CD4-positive, alpha-beta T cell (primary cell): ENCODE measurements at places on chromosomes 5 and 9.

DNA sequence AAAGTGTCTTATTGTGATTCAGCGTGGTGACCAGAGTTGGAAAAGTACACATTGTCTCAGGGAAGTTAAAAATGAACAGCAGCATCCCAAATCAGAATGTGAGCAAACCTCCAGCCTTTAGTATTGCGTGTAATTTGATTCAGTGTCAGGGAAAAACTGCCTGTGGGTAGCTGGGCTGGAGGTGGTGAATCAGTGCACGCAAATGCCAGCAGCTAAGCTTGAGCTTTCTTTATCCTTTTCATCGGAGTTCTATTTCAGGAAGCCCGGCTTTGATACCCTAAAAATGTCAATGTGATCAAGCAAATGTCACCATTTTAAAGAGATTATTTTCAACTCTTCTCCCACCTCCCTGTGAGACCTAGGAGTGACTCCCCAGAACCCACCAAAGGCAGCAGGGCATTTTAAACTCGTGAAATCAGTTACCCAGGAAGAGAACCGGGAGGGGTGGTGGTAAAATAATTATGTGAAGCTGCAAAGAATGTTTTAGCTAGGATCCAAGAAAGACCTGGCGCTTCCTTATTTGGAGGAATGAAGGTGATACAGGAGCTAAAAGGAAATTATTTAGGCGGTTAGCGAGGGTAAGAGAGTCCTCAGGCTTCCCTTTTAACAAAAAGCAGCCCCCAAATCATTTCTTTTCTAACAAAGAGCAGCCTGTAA lies 25.7 kb upstream of the C5orf47 start:
- H3K4me1 ChIP-seq, result peaks cover 13% of the 10 kb centered on the region
- DNase-seq, result no peak
- no peak overlapping the region for H3K4me3 ChIP-seq
- no peaks in the 10 kb centered on the region for H3K27me3 ChIP-seq
- no peaks in the 10 kb centered on the region for H3K36me3 ChIP-seq

DNA sequence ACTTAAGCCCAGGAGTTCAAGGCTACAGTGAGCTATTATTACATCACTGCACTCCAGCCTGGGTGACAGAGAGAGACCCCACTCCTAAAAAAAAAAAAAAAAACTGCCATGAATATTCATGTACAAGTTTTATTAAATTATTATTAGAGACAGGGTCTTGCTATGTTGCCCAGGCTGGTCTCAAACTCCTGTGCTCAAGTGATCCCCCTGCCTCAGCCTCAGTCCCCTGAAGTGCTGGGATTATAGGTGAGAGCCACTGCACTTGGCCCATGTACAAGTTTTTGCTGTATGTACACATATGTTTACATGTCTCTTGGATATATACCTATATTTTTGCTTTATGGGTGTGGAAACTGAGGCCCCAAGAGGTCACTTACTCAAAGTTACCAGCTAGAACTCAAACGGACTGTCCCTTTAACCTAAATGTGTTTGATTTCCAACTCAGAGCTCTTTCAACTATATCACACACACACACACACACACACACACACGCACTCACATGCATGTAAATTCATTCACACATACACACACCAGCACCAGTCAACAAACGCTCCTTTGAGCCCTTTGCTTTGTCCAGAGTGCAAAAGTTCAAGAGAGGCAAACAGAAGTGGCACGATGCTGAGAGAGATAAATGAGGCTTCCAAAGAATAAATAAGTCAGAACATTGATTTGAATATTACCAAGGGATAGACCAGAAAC lies 42.3 kb upstream of the STRBP start:
- H3K36me3 ChIP-seq, result no peaks in the 10 kb centered on the region
- no peak overlapping the region for H3K4me3 ChIP-seq
- no peaks in the 10 kb centered on the region for H3K4me1 ChIP-seq
- DNase-seq, result no peak
- H3K27ac ChIP-seq, result no peak overlapping the region
- no peaks in the 10 kb centered on the region for H3K27me3 ChIP-seq

DNA sequence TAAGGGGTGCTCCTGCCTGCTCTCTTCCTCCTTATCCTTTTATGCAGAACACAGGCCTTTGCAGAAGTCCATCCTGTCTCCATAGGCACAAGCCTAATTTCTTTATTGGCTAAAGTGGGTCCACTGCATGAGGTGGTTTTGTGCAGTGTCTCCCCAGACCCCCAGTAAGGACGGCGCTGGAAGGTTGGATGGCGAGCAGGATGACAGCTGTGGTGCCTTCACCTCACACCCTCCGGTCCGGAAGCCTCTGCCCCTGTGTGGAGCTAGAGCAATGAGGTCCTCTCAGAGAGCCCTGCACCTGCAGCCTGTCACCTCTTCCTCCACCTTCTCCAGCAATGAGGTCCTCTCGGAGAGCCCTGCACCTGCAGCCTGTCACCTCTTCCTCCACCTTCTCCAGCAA lies 393.7 kb upstream of the IRX1 start:
- no peak for DNase-seq
- no peaks in the 10 kb centered on the region for H3K4me1 ChIP-seq
- no peak overlapping the region for H3K27ac ChIP-seq
- no peaks in the 10 kb centered on the region for H3K27me3 ChIP-seq
- H3K36me3 ChIP-seq, result no peaks in the 10 kb centered on the region
- H3K4me3 ChIP-seq, result no peak overlapping the region

DNA sequence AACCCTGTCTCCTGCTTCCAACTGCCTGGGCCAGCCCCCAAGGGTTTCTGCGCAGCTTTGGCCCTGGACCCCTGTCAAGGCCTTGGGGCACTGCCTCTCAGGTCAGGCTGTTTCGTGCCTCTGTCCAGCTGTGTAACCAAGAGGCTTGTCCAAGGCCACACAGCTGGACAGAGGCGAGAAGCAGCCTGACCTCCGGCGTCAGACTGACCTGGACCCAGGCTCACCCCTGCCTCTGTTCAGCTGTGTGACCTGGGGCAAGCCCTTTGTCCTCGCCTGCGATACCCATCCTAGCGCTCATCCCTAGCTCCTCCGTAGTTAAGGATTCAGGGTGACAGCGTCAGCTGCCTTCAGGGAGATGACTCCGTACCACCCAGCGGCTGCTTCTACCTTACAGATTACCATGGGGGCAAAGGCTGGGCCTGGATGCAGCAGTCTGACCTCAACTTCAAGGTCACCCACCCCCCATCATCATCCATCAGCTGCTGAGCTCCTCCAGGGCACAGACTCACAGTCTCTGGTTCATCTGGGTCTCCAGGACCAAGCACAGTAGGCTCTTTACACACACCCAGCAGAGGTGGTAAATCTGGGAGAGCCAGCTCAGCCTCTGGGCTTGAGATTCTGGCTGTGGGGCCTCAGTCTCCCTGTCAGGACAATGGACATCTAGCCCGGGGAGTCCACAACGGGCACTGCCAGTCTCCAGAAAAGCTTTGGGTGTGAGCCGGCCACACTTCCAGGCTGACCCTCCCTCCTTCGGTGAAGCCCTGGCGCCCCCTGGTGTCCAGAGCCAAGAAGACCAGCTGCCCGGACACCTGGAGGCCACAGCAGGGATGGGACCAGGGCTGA lies 7.9 kb downstream of the AK1 start:
- H3K36me3 ChIP-seq, result no peaks in the 10 kb centered on the region
- peak; percentile 86 for DNase-seq
- no peak overlapping the region for H3K27ac ChIP-seq
- peaks cover 23% of the 10 kb centered on the region for H3K4me1 ChIP-seq

DNA sequence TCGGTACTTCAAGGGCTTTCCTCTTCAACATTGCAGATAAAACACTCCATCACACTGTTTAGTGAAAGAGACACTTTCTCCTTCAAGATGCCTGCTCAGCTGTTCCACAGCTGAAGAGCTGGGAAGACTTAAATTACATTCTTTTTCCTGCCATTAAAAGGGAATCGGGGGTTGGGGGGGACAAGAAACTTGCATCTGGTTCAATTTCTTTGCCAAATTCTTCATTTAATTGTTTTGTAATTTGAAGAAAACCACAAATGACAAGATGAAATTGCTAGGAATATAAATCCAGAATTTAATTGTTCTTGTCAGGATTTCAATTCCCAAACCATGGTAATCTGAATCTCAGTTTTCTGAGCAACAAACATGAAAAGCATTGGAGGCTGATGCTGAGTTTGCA lies 478.3 kb downstream of the EBF1 start:
- DNase-seq, result no peak
- no peaks in the 10 kb centered on the region for H3K4me1 ChIP-seq

GRCh38 chr5:76403766-76404222 lies 709 bp downstream of the IQGAP2 start:
- no peaks in the 10 kb centered on the region for H3K27me3 ChIP-seq
- H3K4me3 ChIP-seq, result peak overlapping the region; percentile 96

DNA sequence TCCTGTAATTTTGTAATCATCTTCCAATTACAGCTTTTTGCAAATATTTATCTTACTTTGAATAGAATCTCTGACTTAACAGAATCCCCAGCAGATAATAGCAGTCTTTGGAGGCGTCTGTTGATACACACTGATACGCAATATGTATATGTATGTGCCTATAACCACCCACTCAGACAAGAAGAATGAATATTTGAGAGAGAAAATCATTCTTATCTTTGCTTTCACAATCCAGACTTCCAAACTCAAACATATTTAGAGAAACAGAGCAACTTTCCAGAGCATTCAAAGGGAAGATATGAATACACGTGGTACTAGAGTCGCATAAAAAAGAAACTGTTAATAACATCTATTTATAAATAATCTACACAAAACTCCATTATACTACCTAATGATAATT lies 6.1 kb downstream of the RORB start:
- no peak overlapping the region for H3K27ac ChIP-seq
- H3K4me3 ChIP-seq, result no peak overlapping the region
- peaks cover 23% of the 10 kb centered on the region for H3K4me1 ChIP-seq
- H3K27me3 ChIP-seq, result peaks cover 31% of the 10 kb centered on the region
- no peaks in the 10 kb centered on the region for H3K36me3 ChIP-seq

- H3K4me3 ChIP-seq, result no peak overlapping the region
- no peaks in the 10 kb centered on the region for H3K27me3 ChIP-seq
- H3K36me3 ChIP-seq, result peaks cover 68% of the 10 kb centered on the region
- DNase-seq, result no peak
- H3K27ac ChIP-seq, result no peak overlapping the region
- H3K4me1 ChIP-seq, result peaks cover 27% of the 10 kb centered on the region
These were observed 5.2 kb downstream of the HSPA5 start for GRCh38 chr9:125235804-125236519.

DNA sequence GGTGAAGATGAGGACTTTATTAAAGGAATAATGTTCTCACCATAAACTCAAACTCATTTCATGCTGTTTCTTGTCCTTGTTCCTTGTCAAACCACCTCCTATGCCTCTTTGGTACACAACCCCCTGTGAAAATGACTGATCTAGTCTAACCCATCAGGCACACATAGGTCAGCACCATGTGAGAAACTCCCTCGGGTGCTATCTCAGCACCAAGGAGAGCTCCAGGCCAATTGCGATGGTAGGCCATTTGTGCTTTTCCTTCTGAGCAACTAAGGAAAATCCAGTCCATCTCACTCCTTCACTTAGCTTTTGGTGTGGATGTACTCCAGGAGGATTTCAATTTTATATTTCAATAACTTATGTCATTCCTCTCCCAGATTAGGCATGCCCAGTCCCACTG lies 199.8 kb downstream of the ZNF608 start:
- H3K27ac ChIP-seq, result no peak overlapping the region
- H3K4me3 ChIP-seq, result no peak overlapping the region
- H3K4me1 ChIP-seq, result no peaks in the 10 kb centered on the region
- no peaks in the 10 kb centered on the region for H3K27me3 ChIP-seq
- no peak for DNase-seq

- no peaks in the 10 kb centered on the region for H3K27me3 ChIP-seq
- H3K36me3 ChIP-seq, result peaks cover 21% of the 10 kb centered on the region
- H3K4me3 ChIP-seq, result peak overlapping the region; percentile 43
- peaks cover 38% of the 10 kb centered on the region for H3K4me1 ChIP-seq
- H3K27ac ChIP-seq, result no peak overlapping the region
These were observed 1.5 kb downstream of the LTC4S start for GRCh38 chr5:179795049-179795862.

- no peak overlapping the region for H3K4me3 ChIP-seq
- H3K27ac ChIP-seq, result no peak overlapping the region
- H3K36me3 ChIP-seq, result peaks cover 37% of the 10 kb centered on the region
- H3K4me1 ChIP-seq, result no peaks in the 10 kb centered on the region
- DNase-seq, result no peak
- H3K27me3 ChIP-seq, result no peaks in the 10 kb centered on the region
These were observed 9.5 kb downstream of the INVS start for GRCh38 chr9:100108559-100108958.

- no peak overlapping the region for H3K27ac ChIP-seq
- DNase-seq, result no peak
- H3K4me1 ChIP-seq, result no peaks in the 10 kb centered on the region
- no peaks in the 10 kb centered on the region for H3K36me3 ChIP-seq
- no peaks in the 10 kb centered on the region for H3K27me3 ChIP-seq
- H3K4me3 ChIP-seq, result no peak overlapping the region
These were observed 2019.9 kb downstream of the MAT2B start for GRCh38 chr5:165525271-165525670.
